ENCODE measurements at places on chromosomes 3 and 15. TPM values are rescaled to one million over a fixed set of nuclear protein-coding genes. Genes with fewer than 3 reads are reported as not detected.
A peak's percentile ranks its signal among the peaks of the same experiment; 100 is the strongest.

Gene KNG1
- not detected for total RNA-seq

GRCh38 chr3:37262816-37263393 lies 88.5 kb upstream of the LRRFIP2 start:
- H3K36me3 ChIP-seq: peaks cover 4% of the 10 kb centered on the region
- peak; percentile 44 for DNase-seq
- no peaks in the 10 kb centered on the region for H3K27me3 ChIP-seq

Gene DCBLD2
- 83.1 TPM for total RNA-seq

DNA sequence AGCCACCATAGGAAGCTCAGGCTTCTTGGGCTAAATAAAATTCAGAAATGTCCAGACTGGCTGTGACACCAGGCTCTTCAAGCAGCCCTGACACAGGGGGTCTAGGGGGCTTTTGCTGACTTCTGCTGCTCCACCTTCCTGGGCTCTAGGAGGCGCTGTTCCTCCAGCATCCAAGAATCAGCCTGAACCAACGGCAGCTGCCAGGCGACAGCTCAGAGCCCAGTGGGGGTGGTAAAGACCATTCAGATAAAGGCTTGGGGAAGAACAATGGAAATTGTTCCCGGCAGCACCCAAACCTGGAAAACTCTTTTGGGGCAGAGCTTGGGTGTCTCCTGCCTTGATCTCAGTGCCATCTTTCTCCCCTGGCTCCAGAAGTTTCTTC lies 21.6 kb upstream of the PSTPIP1 start:
- H3K4me3 ChIP-seq: no peak overlapping the region
- no peak overlapping the region for H3K27ac ChIP-seq
- no peaks in the 10 kb centered on the region for H3K27me3 ChIP-seq
- no peaks in the 10 kb centered on the region for H3K36me3 ChIP-seq
- DNase-seq: no peak

- H3K4me1 ChIP-seq: no peaks in the 10 kb centered on the region
- no peak overlapping the region for H3K4me3 ChIP-seq
- no peak overlapping the region for H3K27ac ChIP-seq
- no peaks in the 10 kb centered on the region for H3K27me3 ChIP-seq
- H3K36me3 ChIP-seq: no peaks in the 10 kb centered on the region
- DNase-seq: no peak
Observed at GRCh38 chr15:66679657-66680108, 22.4 kb upstream of the SMAD6 start.

- H3K27me3 ChIP-seq: no peaks in the 10 kb centered on the region
- H3K4me3 ChIP-seq: no peak overlapping the region
- no peak for DNase-seq
- no peak overlapping the region for H3K27ac ChIP-seq
- no peaks in the 10 kb centered on the region for H3K4me1 ChIP-seq
Observed at GRCh38 chr3:65168547-65168946, 480.7 kb upstream of the ADAMTS9 start.

Gene HDDC3
- total RNA-seq: 20.9 TPM

- no peak overlapping the region for H3K4me3 ChIP-seq
- H3K27ac ChIP-seq: no peak overlapping the region
- no peaks in the 10 kb centered on the region for H3K4me1 ChIP-seq
- no peak for DNase-seq
- H3K27me3 ChIP-seq: no peaks in the 10 kb centered on the region
Observed at GRCh38 chr3:121096953-121097352, 188.9 kb downstream of the STXBP5L start.
